Fibroblast of the aortic adventitia (primary cell): ENCODE measurements at places on chromosomes 7 and 10.
A peak's percentile ranks its signal among the peaks of the same experiment; 100 is the strongest.

GRCh38 chr7:5450549-5451327 is 27.1 kb upstream of the TNRC18 start:
- DNase-seq = peak; percentile 48

GRCh38 chr7:113784316-113784715 is 134.5 kb downstream of the PPP1R3A start:
- DNase-seq = no peak

GRCh38 chr7:157846271-157846670 is 509.5 kb downstream of the DNAJB6 start:
- DNase-seq = no peak

GRCh38 chr10:82621680-82622079 is 746.7 kb downstream of the NRG3 start:
- DNase-seq = no peak

GRCh38 chr7:108063520-108063933 is 60.6 kb upstream of the LAMB1 start:
- no peak for DNase-seq

DNA sequence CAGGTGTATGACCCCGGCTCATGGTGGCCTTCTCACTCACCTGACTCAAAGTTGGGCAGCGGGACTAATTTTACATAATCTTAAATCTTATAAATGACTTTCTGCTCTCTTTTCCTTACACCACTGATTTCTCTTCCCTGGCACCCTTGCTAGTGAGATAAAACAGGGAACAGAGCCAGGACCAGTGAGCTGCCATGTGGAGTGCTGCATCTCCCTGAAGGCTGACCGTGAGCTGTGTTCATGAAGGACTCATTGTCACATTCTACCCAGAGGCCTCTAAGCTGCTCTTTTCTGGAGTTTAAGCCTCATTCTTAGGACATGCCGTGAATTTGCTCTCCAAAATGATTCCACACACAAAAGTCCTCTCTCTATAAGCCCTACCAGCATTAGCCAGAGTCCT is 762.3 kb downstream of the AUTS2 start:
- no peak for DNase-seq

GRCh38 chr10:98236862-98237261 is 31.1 kb downstream of the LOXL4 start:
- no peak for DNase-seq

GRCh38 chr10:31288001-31288400 is 31.0 kb upstream of the ZEB1 start:
- peak; percentile 34 for DNase-seq

- peak; percentile 75 for DNase-seq
These were observed 22.8 kb upstream of the ADAMTS14 start for GRCh38 chr10:70649526-70649925.

DNA sequence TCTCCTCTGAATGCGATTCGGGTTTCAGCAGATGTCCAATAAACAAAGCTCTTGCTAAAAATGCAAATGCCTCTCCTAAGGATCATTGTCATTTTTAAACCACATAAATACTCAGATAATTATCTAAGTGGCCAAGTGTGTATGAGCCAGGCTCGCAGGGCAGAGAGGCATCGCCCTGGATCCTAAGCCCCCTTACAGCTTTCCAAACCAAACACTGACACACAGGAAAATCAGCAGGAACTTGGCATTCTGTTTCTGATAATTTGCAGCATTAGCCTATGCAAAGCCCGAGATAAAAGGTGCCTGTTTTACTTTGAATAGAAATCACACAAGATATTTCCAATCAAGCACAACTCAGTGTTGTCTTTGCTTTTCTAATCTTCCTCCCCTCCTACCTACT is 134.4 kb downstream of the ABCA13 start:
- no peak for DNase-seq

GRCh38 chr7:55211726-55212125 is 153.4 kb upstream of the LANCL2 start:
- DNase-seq = no peak

DNA sequence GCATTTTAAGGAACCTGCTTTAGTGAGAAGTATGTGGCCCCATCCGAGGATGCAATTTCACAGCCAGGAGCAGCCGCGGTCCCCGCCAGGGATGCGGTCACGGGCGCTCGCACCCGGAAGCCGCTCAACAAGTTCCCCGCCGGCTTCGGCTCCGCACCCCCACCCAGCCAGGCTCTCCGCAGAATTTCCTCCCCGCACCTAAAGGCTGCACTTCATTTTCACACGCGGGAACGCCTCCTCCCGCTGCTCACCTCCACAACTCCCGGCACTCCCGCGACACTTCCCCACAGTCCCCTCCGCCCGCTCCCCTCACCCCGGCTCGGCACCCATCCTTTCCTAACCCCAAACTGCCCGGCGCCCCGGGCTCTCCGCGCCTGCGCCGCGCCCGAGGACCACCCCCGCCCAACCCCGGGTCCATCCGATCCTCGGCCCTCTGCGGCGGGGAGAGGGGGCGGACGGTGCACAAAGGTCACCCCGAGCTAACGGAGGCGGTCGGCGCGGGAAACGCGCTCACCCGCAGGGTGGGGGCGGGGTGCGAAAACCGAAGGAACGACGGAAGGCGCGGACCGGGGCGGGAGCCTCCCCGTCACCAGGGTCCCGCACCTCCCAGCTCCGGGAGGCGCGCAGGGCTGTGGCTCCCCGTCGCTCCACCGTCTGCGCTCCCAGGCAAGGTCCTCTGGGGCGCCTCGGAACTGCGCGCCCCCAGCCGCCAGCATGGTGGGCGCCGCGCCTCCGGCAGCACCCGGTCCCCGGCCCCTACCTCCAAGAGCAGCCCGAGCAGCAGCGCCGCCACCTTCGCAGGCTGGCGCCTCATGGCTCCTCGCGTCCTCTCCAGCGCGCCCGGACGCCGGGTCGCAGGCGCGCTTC is 558 bp downstream of the VOPP1 start:
- peak; percentile 38 for DNase-seq

- peak; percentile 51 for DNase-seq
These were observed 15.6 kb upstream of the ADO start for GRCh38 chr10:62788861-62789467.

GRCh38 chr7:37315772-37316715 is 132.6 kb downstream of the ELMO1 start:
- no peak for DNase-seq

- DNase-seq = no peak
These were observed 24.0 kb upstream of the KMT2C start for GRCh38 chr7:152459724-152460251.
